HFFc6 (cell line): ENCODE measurements at places on chromosomes 3 and 15.
A peak's percentile ranks its signal among the peaks of the same experiment; 100 is the strongest.

DNA sequence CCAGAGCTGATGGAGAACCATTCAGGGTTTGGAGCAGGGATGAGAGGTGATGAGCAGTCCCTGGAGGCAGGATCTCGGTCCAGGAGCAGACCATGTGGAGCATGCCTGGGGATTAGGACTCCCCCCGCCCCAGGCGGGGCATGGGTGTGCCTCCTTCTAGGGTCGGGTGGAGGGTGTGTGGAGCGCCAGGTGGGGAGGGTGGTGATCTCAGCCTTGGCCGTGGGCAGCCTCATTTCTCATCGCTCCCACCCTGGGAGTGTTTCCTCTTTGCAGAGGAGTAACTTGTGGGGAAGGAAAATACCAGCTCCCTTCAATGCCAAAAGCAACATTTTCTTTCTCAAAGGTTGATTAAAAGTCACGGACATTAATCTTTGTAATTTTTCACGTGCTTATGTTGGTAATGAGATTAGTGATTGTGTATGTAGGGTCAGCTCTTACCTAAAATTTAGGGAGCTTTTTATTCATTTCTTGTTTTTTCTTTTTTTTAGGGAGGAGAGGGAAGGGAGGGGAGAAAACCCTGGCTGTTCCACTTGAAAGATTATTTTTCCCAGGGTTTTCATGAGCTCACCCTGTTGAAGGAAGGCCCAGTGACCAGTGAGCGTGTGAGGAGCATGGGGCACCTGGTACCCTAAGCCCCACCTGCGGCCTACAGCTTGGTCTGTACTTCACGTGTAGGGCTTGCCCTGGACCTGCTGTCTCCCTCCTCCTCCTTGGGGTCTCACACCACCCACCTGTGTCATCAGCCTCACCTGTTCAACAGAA lies 11.0 kb downstream of the FBLN2 start:
- DNase-seq = no peak
- no peaks in the 10 kb centered on the region for H3K36me3 ChIP-seq
- no peak overlapping the region for H3K27ac ChIP-seq
- H3K4me3 ChIP-seq = no peak overlapping the region

DNA sequence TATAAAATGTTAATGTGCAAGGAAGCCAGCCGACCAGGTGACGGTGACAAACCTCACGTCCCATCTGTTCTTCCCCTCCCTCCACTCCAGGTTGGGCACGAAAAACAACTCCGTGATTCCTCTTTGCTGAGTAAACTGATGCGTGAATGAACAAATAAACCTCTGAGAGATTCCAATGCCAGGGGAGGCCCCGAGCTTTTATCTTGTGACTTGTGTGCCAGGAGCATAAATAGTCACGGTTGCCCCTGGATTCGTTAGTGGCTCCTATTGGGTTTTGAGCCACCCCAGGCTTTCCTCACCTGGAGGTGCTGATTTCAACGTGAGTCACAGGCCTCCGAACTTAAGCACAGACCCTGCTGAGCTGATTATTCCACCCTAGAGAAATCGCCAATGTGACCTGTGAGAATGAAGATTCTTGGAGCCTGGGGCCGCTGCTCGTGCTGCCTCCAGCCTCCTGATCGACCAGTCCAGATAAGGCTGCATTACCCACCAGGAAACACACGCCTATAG lies 119.2 kb downstream of the SHQ1 start:
- no peak for DNase-seq
- no peaks in the 10 kb centered on the region for H3K4me1 ChIP-seq
- H3K4me3 ChIP-seq = no peak overlapping the region

- no peak overlapping the region for H3K27ac ChIP-seq
- H3K36me3 ChIP-seq = no peaks in the 10 kb centered on the region
- no peaks in the 10 kb centered on the region; the same call in 1 of the 2 replicates for H3K27me3 ChIP-seq
- H3K4me1 ChIP-seq = peaks cover 18% of the 10 kb centered on the region
Observed at GRCh38 chr15:38220606-38221273, 31.9 kb upstream of the SPRED1 start.

DNA sequence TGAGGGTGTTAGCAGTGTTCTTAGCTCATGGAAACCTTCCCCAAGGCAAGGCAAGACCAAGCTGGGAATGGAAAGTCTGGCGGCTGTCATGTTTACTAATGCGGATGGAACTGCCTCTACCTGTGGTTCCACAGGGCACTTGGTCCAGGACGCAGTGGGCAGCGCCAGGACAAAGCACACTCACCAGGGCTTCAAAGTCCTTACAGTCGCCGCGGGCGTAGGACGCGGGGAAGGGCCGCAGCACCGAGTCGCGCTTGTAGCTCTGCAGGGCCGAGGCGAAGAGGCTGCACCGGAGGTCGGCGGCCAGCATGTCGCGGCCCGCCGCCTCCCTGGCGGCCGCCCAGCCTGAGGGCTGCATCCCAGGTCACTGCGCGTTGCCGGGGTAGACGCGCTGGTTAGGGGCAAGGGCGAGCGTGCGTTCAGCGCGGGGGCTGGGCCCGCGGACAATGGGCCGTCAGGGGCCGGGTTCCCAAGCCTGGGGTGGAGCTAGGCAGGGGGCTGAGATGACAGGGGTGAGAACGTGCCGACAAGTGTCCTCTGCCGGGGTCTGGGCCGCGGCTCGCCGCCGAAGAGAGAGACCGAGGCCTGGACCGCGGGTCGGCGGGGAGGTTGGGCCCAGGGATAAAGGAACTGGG lies 497 bp downstream of the PARP16 start:
- DNase-seq = no peak
- no peaks in the 10 kb centered on the region for H3K36me3 ChIP-seq
- peak overlapping the region; percentile 86 for H3K4me3 ChIP-seq
- H3K27me3 ChIP-seq = no peaks in the 10 kb centered on the region; the same call in none of the 2 replicates
- H3K27ac ChIP-seq = peak overlapping the region; percentile 66
- peaks cover 15% of the 10 kb centered on the region for H3K4me1 ChIP-seq

DNA sequence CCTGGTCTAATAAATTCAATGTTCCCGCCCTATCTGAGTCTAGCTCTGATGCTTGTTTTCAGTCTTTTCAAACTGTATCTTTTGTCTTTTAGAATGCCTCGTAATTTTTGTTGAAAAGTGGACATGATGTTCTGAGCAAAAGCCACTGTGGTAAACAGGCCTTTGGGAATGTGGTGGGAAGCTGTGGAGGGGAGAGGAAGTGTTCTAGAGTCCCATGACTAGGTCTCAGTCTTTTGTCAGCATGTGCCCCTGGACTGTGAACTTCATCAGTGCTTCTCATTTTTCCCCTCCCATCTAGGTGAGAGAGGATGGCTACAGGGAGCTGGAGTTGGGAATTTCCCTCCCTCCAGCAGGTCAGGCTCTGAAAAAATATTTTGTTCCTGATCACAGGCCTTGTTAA lies 33.7 kb downstream of the SUSD5 start:
- H3K27me3 ChIP-seq = peaks cover 11% of the 10 kb centered on the region
- DNase-seq = no peak
- peaks cover 11% of the 10 kb centered on the region; the same call in 1 of the 2 replicates for H3K4me1 ChIP-seq
- no peaks in the 10 kb centered on the region for H3K36me3 ChIP-seq
- H3K27ac ChIP-seq = no peak overlapping the region

GRCh38 chr3:183148056-183148455 lies 14.5 kb downstream of the LAMP3 start:
- peaks cover 19% of the 10 kb centered on the region for H3K4me1 ChIP-seq
- H3K27ac ChIP-seq = no peak overlapping the region
- peaks cover 29% of the 10 kb centered on the region for H3K27me3 ChIP-seq
- no peak overlapping the region for H3K4me3 ChIP-seq

DNA sequence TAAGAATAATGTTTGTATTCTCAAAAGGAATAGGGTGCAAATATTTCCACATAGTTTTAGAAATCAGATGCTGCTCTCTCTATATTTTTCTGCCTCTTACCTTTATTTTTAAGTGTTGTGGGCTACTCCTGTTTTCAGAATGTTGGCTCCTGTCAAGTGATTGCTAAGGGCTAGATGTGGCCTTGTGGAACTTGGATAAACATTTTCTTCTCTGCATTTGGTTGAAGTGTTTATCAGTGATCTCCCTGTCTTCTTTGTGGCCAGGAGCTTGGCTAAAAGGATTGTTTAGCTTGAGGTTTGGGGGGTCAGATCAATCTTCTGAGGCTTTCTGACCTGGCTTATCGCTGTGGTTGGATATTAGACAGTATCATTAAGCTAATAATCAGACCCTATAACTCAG lies 112.6 kb downstream of the TCF12 start:
- H3K4me1 ChIP-seq = peaks cover 22% of the 10 kb centered on the region
- no peak overlapping the region for H3K27ac ChIP-seq
- H3K36me3 ChIP-seq = no peaks in the 10 kb centered on the region; the same call in 1 of the 2 replicates
- no peak for DNase-seq
- no peak overlapping the region for H3K4me3 ChIP-seq
- H3K27me3 ChIP-seq = no peaks in the 10 kb centered on the region

DNA sequence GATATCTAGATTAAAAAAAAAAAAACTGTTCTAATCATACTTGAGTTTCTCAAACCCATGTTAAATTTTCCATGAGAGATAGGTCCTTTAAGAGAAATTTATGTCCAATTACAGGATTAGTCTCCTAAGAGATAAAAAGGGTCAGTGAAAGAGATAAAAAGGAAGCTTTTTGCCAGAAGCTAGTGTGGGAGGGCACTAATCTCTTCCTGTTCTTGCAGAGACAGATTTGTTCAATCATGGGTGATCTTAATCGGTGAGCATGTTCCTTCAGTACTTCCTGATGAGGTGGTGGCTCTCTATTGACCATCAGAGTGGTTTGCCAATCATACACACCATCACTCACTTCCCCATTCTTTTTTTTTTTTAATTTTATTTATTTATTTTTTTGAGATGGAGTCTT lies 16.9 kb upstream of the LPP start:
- no peak for DNase-seq
- peaks cover 25% of the 10 kb centered on the region for H3K4me1 ChIP-seq
- H3K4me3 ChIP-seq = no peak overlapping the region
- H3K36me3 ChIP-seq = 0 out of 2 replicates have a peak, but pooled peaks cover 5% of the 10 kb centered on the region
- H3K27ac ChIP-seq = no peak overlapping the region
- H3K27me3 ChIP-seq = no peaks in the 10 kb centered on the region; the same call in 1 of the 2 replicates

DNA sequence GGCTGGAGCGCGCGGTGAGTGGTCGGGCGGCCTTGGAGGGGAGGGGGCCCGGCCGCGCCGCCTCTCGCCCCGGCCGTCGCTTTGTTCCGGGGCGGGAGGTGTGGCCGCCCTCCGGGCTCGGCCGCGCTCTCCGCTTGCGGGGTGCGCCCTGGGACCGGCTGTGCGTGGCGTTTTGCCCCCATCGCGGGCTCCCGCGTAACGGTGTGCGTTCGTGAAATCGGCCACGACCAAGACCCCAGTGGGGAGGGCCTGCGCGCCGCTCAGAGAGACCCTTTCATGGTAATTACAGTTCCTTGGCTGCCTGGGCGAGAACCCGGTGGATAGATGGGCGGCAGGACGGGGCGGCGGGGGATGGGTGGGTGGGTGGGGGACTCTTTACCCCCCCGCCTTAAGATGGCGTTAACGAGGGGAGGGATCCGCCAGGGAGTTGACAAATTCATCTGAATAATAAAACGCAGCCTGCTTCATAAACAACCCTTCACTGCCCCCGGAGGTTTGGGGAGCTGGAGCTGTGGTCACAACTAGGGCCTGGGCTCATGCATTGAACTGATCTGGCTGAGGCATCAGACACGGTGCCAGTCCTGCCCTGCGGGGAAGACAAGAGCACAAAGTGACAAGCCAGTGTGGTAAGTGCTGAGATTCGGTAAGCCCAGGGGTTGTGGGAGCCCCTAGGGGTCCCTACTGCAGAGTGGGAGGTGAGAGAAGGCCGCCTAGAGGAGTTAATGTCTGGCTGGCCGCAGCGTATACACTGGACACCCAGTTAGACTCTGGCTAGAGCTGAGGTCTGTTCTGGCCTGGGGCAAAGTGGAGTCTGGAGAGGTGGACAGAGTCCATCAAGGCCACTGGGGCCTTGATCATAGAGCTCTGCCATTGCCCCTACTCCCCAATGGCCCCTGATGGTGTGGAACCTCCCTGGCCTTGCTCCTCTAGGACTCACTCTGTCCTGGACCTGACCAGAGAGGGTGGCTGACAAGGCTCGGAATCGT lies 668 bp downstream of the MRAS start:
- peak overlapping the region; percentile 83 for H3K27ac ChIP-seq
- H3K27me3 ChIP-seq = peaks cover 3% of the 10 kb centered on the region
- peaks cover 50% of the 10 kb centered on the region for H3K4me1 ChIP-seq
- DNase-seq = peak; percentile 13
- no peaks in the 10 kb centered on the region for H3K36me3 ChIP-seq
- peak overlapping the region; percentile 92 for H3K4me3 ChIP-seq

- H3K4me1 ChIP-seq = peaks cover 44% of the 10 kb centered on the region
- H3K36me3 ChIP-seq = no peaks in the 10 kb centered on the region
- no peak for DNase-seq
- H3K27me3 ChIP-seq = 0 out of 2 replicates have a peak, but pooled peaks cover 1% of the 10 kb centered on the region
- H3K4me3 ChIP-seq = no peak overlapping the region
- no peak overlapping the region for H3K27ac ChIP-seq
Observed at GRCh38 chr15:39427705-39428104, 153.2 kb upstream of the THBS1 start.

DNA sequence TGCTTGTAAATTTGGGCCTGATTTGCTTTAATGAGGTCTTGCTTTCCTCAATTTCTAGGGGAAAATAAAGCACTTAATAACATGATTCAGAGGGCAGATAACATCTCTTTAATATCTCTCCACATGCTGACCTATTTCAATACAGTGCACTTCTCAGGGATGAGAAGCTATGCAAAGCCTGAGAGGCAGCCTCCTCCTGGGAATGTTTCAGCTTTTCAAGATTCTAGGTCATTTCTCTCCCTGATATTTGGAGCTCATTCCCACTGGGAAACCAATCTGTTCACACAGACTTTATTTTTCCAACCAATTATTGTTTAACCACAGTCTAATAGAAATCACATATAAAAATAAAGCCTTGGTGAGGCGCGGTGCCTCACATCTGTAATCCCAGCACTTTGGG lies 67.0 kb upstream of the LSAMP start:
- DNase-seq = no peak
- no peaks in the 10 kb centered on the region for H3K4me1 ChIP-seq
- no peaks in the 10 kb centered on the region for H3K36me3 ChIP-seq

DNA sequence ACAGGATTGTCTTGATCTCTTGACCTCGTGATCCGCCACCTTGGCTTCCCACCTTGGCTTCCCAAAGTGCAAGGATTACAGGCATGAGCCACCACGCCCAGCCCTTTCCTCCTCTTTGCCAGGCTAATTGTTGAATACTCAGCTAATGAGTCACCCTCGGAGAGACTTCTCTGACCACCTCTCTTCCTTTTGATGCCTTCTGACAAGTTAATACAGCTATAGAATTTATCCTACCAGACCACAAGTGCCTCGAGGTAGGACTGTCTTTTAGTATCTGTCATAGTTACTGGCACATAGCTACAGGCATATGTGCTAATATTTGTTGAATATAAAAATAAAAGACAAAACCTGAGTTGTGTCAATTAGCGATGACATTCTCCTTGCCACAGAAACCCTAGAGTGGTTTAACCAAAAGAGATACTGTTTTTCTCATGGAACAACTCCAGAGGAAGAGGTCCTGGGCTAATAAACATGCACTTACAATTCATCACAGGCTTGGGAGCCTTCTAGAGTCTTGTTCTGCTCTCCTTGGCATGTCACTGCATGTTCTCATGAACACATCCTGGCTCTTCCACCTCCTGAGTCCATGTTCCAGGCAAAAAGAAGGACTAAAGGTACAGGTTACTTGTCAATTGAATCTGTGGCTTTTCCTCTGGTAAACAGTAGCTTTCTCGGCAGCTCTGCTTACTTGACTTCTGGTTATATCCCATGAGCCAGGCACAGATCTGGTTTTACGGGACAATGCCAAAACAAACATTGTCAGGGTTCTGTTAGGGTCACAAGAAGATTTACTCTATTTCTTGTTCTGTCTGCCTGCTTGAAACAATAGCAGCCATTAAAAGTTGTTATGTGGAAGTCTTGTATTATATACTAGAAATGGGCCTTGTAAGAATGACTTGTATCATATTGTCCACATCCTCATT lies 332.3 kb downstream of the THSD4 start:
- H3K27me3 ChIP-seq = no peaks in the 10 kb centered on the region; the same call in 1 of the 2 replicates
- H3K4me1 ChIP-seq = no peaks in the 10 kb centered on the region
- DNase-seq = peak; percentile 64
- peak overlapping the region; percentile 29; the same call in 1 of the 2 replicates for H3K4me3 ChIP-seq
